CD4-positive, alpha-beta memory T cell (primary cell): ENCODE measurements at places on chromosomes 16 and 17.

GRCh38 chr16:58048494-58049231 is 23.1 kb downstream of the MMP15 start:
- DNase-seq = no peak

DNA sequence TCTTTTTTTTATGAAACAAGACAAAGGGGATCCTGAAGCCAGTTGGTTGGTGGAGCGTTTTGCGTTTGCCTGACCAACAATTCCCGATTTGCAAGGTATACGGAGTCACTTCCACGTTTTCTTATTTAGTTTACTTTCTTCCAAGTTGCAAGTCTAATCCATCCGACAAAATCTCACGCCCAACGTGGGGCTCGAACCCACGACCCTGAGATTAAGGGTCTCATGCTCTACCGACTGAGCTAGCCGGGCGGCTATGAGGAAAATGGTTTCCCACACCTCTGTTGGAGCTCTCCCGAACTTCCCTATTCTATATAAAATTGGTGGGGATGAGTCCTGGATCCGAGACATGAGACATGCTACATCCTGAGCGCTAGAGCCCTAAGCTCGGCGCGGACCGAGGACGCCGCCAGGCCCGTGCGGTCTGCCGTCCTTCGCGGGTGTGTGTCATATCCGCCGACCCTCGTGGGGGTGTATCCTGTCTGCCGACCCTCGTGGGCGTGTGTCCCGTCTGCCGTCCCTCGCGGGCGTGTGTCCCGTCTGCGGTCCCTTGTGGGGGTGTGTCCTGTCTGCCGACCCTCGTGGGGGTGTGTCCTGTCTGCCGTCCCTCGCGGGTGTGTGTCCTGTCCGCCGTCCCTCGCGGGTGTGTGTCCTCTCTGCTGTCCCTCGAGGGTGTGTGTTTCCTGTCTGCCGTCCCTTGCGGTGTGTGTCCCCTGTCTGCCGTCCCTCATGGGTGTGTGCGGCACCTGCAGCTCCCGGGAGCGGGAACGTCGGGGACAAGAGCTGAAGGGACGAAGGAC is 22.6 kb downstream of the ZNF213 start:
- peak; percentile 41 for DNase-seq

DNA sequence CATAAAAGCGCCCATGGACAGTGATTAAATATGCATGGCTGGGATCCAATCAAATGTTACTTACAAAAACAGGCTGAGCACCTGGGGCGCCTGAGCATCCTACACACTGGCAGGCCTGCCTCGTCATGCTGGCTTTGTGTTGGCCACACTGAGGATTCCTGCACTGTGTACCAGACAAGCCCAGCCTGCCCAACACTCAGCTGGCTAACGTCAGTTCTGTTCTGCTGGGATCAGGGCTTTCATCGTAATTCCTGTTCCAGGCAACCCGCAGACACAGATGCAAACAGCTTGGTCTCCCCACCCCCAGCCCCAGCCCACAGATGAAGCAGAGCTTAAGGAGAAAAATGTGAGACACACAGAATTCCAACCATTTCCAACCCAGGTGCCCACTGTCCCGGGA is 30.7 kb downstream of the PIMREG start:
- DNase-seq = no peak

DNA sequence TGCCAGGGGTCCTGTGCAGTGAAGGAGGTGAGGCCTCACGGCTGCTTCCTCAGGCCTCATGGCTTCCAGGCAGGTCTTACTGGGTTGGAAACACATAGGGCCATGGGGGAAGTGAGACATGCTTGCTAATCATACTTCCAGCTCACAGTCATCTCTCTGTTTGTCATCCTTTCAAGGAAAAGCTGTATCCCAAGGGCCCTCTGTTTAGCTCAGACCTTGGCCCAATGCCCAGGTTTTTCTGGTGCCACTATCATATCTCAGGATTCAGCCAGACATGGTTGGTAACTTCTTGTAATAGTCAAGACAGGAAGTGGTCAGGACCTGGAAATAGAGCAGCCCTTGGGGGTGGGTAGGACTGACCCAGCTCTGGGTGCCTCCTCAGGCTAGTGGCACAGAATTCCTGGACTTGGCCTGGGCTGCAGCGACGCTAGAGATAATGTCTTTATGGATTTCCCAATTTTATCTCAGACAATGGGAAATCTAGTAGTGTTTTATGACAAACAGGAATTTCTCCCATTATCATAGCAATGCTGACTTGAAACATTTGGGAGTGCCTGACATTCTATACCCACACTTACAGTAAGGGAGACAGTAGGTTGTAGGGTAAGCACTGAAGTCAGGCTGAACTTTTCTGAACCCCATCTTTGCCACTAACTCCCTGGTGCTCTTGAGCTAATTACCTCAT is 13.5 kb upstream of the ITGB3 start:
- no peak for DNase-seq

DNA sequence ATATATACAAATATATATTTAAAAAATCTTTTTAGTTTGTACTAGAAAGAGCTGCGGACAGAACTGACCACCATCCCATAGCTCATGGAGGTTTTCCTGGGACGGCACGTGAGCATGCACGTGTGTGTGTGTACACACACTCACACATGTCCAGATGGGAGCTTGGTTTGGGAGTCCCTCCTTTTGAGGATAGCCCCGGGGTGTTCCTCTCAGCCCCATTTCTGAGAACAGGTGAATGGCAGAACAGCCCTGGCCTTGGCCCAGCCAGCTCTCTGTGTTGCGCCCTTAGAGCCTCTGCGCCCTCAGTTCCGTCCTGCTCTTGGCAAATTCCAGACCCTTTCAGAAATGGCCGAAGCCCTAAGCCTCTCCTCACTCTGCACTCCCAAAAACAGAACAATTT is 70.1 kb downstream of the AMFR start:
- no peak for DNase-seq

DNA sequence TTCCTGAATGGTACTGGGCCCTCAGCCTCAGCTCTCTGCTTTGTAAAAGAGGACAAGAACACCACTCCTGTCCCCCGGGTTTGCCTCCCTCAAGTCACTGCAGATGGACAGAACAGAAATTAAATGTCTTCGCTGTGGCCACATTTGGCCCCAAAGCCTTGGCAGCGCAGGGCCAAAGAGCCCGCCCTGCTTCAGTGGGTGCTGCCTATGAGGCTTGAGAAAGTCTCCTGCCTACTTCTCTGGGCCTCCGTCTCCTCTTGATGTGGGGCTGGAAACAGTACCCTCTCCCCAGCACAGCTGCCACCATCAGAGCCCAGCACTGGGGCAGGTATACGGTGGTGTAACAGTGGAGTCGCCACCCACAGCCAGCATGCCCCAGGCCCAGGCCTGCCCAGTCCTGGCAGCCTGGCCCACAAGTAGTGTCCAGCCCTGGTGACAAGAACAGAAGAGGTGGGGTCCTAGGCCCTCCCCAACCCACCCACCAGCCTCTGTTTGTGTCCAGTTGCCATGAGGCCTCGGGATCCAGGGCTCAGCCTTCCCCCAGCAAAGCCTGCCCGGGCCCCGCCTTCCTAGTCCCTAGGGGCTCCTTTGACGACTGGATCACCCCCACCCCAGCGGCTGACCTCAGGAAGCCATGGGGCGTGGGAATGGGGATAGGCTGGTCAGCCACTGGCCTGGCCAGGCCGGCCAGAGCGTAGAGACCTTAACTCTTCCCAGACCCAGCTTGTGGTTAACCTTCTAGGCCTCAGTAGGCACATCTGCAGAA is 3.9 kb upstream of the TPPP3 start:
- DNase-seq = no peak

GRCh38 chr17:7011942-7012254 is 526 bp upstream of the RNASEK start:
- DNase-seq = no peak

DNA sequence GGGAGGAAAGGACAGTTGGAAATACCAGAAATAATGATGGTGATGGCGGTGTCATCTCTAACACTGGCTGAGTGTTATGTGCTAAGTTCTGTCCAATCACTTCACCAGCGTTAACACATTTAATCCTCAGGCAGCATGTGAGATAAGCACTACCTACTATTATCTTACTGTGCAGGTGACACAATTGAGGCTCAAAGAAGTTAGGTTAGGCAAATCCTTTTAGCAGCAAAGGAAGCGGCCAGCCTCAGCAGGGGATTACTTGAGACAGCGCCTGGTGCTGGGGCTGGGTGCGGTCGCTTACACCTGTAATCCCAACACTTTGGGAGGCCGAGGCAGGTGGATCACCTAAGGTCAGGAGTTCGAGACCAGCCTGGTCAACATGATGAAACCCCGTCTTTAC is 18.7 kb upstream of the DHX8 start:
- no peak for DNase-seq

DNA sequence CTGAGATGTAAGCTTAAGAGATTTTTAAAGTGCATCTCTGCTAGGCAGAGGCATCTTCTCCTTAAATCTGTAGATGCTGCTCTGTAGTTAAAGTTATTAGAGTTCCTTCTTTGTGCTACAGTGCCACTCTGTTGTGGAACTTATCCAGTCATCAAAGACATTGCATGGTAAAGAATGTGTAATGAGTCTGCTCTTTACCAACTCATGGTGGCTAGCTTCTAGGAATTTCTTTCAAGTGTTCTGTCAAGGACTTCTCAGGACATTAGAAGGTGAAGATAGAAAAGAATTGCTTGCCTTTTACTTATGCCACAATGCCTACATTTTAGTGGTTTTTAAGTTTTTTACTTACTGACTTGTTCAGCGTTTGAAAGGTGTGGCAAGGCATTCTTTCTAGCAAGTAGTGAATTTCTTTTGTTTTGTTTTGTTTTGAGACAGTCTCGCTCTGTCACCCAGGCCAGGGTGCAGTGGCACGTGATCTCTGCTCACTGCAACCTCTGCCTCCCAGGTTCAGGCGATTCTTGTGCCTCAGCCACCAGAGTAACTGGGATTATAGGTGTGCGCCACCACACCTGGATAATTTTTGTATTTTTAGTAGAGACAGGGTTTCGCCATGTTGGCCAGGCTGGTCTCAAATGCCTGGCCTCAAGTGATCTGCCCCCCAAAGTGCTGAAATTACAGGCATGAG is 20.3 kb upstream of the ARL2BP start:
- no peak for DNase-seq

GRCh38 chr17:80308692-80309517 is 48.3 kb downstream of the RNF213 start:
- DNase-seq = no peak

DNA sequence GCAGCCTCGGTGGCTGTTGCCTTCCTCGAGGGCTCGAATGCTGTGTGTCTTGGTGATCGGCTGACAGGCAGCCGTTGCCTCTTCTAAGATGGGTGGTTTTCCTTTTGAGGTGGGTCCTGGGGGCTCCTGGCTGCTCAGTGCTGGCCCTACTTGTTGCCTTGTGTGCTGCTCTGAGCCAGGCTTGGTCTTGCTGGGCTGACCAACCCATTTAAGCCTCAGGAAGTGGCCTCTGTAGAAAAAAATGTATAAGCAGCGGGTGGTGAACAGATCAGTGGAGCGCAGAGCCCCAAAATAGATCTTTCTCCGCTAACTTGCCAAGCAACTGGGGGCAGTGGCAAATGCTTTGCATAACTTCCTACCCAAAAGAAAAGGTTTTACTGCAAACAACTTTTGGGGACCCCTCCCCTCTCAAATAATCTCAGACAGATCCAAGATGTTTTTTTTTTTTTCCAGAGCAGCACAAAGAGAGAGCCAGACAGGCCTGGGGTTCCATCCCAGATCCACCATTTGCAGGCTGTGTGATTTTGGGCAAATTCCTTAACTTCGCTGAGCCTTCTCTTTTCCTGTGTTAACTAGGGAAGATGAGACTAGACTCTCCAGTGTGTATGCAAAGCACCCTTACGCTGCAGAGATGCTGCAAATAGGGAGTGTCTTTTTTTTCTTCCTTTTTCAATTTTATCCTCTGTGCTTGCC is 42.5 kb downstream of the PLCG2 start:
- no peak for DNase-seq

DNA sequence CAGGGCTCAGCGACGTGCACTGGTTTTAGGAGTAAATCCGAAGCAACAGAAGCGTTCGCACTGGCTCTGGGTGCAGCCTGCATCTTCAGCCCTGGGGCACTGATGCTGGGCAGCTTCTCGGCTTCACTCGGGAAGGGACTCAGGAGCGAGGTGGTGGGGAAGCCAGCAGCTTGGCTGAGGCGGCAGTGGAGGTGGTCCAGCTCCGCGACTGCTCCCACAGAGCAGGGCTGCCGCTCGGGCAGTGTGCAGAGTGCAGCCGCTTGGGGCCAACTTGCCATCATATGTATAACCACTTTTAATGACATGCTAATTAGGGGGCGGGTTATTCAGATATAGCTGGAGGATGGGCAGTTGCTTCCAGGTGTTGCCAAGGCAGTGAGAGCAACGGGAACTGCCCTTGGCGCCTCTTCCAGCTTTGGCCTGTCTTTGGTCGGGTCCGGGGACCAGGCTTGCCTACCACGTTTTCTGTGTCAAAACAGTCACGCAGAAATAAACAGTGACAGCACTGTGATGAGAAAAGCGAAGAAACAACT is 26.7 kb downstream of the METRNL start:
- DNase-seq = no peak

- peak; percentile 11 for DNase-seq
Observed at GRCh38 chr17:33964344-33964979, 290.6 kb upstream of the CCL2 start.

DNA sequence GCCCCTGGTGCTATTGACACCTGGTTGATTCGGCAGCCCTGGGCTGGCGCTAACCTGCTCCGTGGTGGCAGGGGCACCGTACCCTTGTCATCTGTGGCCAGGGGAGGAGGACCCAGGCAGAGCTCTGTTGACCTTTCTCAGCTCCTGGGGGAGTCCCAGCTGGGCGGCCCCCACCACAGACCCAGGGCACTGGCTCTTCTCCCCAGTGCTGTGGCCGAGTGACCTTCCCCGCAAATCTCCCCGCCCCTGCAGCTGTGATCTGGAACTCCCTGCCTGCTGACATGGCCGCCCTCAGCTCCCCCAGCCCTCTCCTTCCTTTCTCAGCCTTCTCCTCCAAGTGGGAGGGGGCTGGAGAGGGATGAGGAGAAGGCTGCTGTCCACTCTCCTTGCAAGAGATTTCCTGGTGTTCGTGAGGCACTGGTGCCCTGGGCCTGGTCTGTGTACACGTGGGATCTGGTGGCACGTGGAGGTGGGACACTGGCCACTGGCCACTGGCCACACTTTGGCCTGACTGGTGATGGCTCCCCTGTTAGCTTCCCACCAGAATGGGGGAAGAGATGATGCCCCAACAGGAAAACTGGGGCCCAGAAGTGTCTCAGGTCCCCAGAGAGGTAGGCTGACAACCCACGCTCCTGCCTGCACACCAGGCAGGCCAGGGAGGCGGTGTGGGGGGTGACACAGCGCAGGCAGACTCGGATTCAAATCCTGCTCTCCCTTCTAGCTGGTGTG is 8.2 kb downstream of the FMNL1 start:
- no peak for DNase-seq

GRCh38 chr17:72434581-72434980 is 313.8 kb downstream of the SOX9 start:
- no peak for DNase-seq

GRCh38 chr16:62060089-62060488 is 23.9 kb upstream of the CDH8 start:
- no peak for DNase-seq

GRCh38 chr17:31472137-31472536 is 80.7 kb downstream of the RAB11FIP4 start:
- DNase-seq = no peak

- peak; percentile 71 for DNase-seq
Observed at GRCh38 chr16:22188595-22189442, 17.3 kb upstream of the EEF2K start.

GRCh38 chr17:47935961-47936360 is 5.4 kb upstream of the PNPO start:
- no peak for DNase-seq

- DNase-seq = no peak
Observed at GRCh38 chr17:79621151-79621943, 10.5 kb upstream of the RBFOX3 start.

- DNase-seq = no peak
Observed at GRCh38 chr17:65183736-65184135, 46.6 kb downstream of the RGS9 start.

GRCh38 chr16:4792951-4793513 is 2.1 kb upstream of the SMIM22 start:
- no peak for DNase-seq

GRCh38 chr17:62150471-62150870 is 85.4 kb upstream of the MED13 start:
- DNase-seq = no peak
